ENCODE measurements at places on chromosomes 7 and 10.

- DNase-seq = no peak
Observed at GRCh38 chr7:84701524-84702306, 485.1 kb downstream of the SEMA3D start.

DNA sequence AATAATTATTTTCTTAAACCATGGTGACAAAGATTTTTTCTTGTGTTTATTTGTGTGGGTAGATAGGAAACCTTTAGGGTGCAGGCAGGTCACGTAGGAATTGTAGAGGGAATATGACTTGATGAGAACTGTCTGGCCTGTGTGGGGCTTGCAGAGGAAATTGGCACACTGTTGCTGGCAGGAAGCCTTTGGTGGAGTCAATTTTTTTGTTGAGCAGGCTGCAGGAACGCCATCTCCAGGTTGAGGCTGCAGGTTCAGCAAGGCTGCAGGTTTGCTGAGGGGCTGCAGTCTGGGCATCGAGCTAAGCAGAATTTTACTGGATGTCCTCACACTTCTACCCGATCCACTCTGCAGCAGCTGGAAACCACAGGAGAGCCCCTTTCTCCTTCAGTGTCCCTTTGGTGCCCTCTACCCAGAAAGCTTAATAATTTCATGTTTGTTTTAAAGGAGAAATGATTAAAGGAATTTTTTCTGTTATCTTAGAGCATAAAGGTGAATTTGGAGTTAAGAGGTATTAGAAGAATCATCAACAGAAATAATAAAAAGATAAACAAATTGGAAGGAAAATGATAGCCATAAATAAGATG is 37.0 kb downstream of the TBC1D12 start:
- DNase-seq = no peak

DNA sequence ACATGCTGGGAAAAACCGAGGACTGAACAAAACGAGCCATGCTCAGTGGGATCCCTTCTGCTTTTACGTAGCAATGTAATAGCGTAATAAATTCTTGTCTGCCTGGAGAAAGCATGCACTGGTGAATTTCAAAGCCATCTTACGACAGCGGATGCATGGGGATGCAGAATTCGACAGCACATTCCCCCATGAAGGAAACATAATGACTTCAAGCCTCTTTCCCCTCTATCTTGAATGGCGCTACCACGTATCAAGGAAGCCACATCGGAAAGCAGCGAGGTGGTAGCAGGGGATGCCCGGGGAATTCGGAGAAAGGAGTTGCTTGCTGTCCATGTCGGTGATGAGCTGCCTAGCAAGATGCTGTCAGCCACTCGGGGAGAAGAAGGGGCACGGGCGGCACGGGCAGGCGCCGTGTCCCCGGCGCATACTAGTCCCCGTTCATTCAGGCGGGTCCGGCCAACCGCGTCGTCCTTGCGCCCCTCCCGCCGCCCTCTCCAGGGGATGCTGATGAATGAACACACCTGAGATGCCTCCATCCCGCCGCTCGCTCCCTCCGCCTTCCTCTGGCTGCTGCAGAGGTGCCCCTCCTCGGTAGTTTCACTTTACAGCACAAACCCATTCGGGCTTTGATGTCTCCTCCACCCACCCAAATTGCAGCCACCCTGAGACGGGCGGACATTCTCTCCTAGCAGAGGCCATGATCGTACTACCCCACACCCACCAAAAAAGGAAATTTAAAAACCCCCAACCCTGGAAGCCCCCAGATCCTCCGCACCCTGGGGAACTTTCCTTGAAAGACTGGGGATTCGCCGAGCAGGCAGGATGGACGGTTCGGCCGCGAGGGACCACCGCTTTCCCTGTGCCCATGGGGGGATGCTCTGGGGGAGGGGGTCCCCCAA is 644 bp downstream of the SORBS1 start:
- peak; percentile 24 for DNase-seq

GRCh38 chr10:79220307-79220706 is 127.0 kb upstream of the PPIF start:
- DNase-seq = no peak

GRCh38 chr7:2120841-2121830 is 111.6 kb downstream of the MAD1L1 start:
- DNase-seq = no peak

DNA sequence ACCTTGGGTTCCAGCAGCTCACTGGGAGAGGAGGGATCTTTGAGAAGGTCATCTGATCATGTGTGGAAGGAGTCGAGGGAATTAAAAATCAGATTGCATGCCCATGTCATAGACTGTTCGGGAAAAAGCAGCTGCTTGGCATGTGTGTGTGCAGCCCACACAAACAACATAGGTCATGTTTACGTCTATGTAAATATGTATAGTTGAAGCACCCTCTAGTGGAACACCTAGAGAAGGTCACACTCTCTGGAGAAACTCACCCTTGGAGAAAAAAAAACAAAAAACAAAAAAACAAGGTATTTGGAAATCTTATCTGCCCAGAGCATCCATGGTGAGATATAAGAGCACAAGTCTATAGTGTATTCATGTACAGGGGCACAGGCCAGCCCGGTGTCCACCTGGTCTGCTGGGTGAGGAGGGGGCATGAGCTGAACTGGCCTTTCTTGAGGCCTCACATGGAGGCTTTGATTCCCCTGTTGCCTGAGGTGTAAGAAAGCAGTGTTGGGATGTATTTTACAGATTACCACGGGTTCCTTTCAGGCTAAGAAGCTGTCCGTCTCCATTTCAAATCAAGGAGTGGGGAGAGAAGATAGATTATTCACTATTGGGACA is 98.0 kb downstream of the NPY start:
- DNase-seq = no peak

GRCh38 chr10:69172241-69172982 is 7.6 kb upstream of the SUPV3L1 start:
- no peak for DNase-seq

DNA sequence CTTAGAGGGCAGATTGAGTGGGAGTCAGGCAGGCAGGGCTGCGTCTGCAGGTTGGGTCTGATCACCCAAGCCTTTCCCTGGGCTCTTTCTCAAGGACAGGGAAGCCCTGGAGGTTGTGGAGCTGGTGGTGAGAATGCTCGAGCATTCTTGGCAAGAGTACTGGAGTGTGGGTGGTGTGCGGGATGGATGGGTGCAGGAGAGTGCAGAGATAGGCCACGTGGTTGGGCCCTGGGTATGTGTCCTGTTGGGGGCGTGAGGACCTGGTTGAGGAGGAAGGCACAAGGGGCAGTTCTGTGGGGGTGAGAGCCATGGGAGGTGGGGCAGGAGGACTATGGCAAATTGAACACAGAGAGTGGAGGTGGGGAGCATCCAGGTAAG is 135.9 kb downstream of the PTPN20 start:
- no peak for DNase-seq

DNA sequence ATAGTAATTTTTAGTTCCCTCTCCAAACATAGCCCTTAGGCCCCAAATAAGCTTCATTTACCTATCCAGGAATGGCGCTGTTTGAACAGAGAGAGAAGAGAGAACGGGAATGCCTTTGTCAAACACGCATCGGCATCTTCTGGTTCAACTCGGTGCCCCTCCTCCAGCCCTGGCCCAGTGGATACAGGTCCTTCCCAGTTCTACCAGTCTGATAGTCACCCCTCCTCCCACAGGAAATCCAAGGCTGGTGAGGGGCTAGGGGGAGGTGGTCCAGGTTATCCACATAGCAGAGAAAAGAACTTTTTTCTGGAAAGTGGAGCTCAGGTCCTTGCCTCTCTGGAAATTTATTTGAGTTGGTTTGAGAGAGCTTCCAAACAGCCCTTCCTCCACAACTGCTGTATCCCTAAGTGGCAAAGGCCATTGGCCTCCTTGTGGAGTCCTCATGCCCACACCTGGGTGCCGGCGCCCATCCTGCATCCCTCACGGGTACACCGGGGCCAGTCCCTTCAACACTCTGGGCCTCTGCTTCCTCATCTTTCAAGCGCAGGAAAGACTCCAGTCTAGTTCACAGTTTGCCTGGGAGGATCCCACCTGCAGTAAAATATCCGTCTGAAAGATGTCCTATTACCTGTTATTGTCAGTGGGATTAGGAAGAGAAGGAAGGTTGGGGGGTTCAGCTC is 287.4 kb downstream of the CELF2 start:
- DNase-seq = no peak

GRCh38 chr7:43441231-43442130 is 141.4 kb upstream of the STK17A start:
- DNase-seq = no peak

GRCh38 chr10:13790196-13790595 is 203.4 kb downstream of the PRPF18 start:
- DNase-seq = no peak

- no peak for DNase-seq
Observed at GRCh38 chr7:91373111-91373800, 109.0 kb downstream of the FZD1 start.

DNA sequence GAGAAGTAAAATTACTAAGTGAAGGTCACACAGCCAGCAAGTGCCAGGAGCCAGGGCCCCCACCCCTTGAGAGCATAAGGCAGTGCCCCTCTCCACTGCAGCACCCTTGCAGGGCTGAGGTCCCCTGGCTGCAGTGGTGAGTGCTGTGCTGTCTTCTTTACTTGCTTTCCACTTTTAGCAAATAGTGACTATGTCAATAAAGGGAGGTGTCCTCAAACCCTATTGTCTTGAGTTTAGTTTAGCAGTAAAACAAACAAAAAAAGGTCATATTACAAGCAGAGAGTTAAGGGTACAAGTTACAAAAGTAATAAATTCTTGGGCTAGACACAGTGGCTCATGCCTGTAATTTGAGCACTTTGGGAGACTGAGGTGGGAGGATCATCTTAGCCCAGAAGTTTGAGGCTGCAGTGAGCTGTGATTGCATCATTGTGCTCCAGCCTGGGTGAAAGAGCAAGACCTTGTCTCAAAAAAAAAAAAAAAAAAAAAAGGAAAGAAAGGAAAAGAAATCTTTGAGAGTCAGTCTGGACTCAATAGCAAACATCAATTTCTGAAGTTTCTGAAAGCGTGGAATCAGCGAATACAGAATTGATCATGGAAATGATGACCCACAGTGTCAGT is 39.0 kb upstream of the KIF5B start:
- DNase-seq = no peak

DNA sequence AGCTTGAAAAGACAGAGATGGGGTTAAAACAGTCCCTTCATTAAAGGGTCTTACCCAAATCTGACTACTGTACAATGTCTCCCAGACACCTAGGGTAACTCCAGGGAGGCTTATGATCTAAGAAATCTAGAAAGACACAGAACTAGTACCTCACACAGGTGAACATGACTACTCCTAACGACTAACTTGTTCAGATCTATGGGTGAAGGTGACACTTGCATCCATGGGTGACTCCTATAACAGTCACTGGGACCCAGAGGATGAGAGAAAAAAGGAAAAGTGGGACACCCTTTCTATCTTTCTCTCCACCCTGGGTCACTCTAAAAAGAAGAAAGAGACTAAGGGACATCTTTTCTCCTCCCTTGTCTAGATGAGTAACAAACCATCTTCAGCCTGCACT is 19.2 kb downstream of the AKR1C8 start:
- no peak for DNase-seq

GRCh38 chr7:139620676-139621344 is 97.3 kb downstream of the CLEC2L start:
- DNase-seq = peak; percentile 23

DNA sequence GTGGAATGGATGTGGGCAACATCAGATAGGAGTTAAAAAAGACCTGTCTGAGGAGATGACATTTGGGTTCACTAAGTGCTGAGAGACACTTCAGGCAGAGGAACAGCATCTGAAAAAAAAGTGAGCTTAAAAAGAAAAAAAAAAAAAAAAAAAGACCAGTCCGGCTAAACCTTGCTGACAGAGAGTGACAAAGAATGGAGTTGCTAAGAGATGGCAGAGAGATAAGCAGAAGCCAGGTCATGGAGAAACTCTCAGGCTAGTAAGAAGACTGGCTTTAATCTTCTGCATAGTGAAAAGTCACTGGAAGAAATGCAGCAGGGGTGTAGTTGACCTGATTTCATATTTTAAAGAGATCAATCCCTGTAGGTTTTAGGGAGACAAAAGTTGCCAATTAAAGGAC is 711.1 kb upstream of the SEMA3D start:
- DNase-seq = no peak

- no peak for DNase-seq
Observed at GRCh38 chr10:72746426-72747363, 54.8 kb downstream of the MCU start.

- no peak for DNase-seq
Observed at GRCh38 chr7:55657654-55658053, 85.4 kb upstream of the VOPP1 start.

GRCh38 chr10:74415146-74415839 is 264.3 kb downstream of the ADK start:
- DNase-seq = no peak

DNA sequence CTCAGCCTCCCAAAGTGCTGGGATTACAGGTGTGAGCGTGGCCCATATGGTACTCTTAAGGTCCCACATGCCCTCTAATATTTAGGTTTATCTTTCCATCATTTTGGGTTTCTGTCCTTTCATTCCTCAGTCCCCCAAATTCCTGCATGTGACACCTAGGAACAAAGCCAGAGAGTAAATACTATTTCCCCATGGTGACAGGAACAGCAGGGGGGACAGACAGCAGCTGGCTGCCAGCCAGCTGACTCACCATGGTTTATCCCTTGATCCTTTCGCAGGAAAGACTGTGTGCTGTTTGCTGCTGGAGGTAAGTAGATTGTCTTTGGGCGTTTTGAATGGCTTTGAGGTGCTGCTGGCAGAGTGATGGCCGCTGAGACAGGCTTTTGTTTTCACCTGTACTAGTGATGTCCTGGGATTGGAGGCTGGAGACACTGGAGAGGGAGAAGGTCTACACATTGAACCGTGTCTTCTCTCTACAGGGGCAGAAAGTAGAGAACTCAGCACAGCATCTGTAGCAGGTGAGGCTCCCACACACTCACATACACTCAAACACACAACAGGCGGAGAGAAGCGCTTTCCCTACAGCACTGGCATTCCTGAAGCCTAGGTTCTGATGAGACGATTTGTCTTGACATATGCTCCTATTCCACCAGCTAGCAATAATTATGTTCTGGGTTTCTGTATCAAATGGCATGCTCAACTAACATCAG is 83.7 kb upstream of the EFCAB10 start:
- no peak for DNase-seq

- DNase-seq = no peak
Observed at GRCh38 chr7:141559961-141560360, 8.8 kb downstream of the AGK start.

DNA sequence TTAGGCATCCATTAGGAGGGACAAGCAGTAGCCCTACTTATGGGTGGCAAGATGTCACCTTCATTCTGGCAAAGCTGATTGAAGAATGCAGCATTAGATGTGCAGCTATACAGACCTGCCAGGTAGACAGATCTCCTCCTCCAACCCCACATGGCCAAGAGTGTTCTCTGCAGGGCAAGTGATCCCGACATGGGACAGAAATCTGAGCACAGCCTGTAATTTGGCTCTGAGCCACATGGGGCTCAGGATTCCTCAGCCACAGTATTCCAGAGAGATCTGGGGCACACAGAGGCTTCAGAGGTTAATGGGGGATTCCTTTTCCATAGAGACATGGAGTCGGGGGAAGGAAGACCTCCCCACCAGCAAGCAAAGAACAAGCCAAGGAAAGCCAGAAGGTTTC is 58.7 kb upstream of the GDF10 start:
- no peak for DNase-seq

All from CD4-positive, CD25-positive, alpha-beta regulatory T cell (primary cell).